ENCODE measurements at places on chromosomes 11 and 22. TPM values are rescaled to one million over a fixed set of nuclear protein-coding genes. Genes with fewer than 3 reads are reported as not detected.

Gene OR10D3
- total RNA-seq: not detected

Gene LRRN4CL
- total RNA-seq: 0.31 TPM

Gene HTR3B
- total RNA-seq: not detected

Gene MRGPRX4
- total RNA-seq: not detected

Gene IL17REL
- total RNA-seq: 0.31 TPM

Gene CEP126
- total RNA-seq: 14.7 TPM

Gene OR52H1
- total RNA-seq: 3.8 TPM

Gene SCN3B
- total RNA-seq: 95.2 TPM

Gene PACSIN3
- 3.4 TPM for total RNA-seq

Gene EHF
- total RNA-seq: not detected

Gene NLRP14
- 1.6 TPM for total RNA-seq

Gene P2RY6
- not detected for total RNA-seq

Gene GLB1L2
- 2.2 TPM for total RNA-seq

Gene ALG9
- 113 TPM for total RNA-seq

Gene APOC3
- not detected for total RNA-seq

Gene ANO5
- total RNA-seq: 19.7 TPM

Gene CBLIF
- total RNA-seq: not detected

Gene YPEL4
- 5.6 TPM for total RNA-seq

Gene LMO2
- total RNA-seq: 12.2 TPM

Gene INS
- total RNA-seq: not detected

Gene C11orf91
- not detected for total RNA-seq

Gene CD3G
- total RNA-seq: not detected

Gene OR52A1
- total RNA-seq: not detected

Gene MS4A7
- 1.9 TPM for total RNA-seq

Gene ALX4
- total RNA-seq: 0.31 TPM

Gene DEUP1
- total RNA-seq: 0.31 TPM

Gene SAA4
- total RNA-seq: not detected

Measured in parietal lobe (tissue), 2 donors.